ENCODE measurements at places on chromosomes 16 and 17. TPM values are rescaled to one million over a fixed set of nuclear protein-coding genes. Genes with fewer than 3 reads are reported as not detected.

- DNase-seq: no peak
These were observed 31.7 kb upstream of the DHX40 start for GRCh38 chr17:59533694-59534093.

- DNase-seq: no peak
These were observed at the start of gene C16orf96 for GRCh38 chr16:4556112-4556511. C16orf96 (plus strand) TSS chr16:4556340; CDS start chr16:4556490, 150 bp downstream.

GRCh38 chr17:8868529-8868951, 1.1 kb upstream of the PIK3R6 start:
- no peak for DNase-seq

- DNase-seq: no peak
These were observed 326 bp downstream of the SRCIN1 start for GRCh38 chr17:38605411-38605840.

GRCh38 chr17:954431-955164, 25.0 kb downstream of the NXN start:
- no peak for DNase-seq

DNA sequence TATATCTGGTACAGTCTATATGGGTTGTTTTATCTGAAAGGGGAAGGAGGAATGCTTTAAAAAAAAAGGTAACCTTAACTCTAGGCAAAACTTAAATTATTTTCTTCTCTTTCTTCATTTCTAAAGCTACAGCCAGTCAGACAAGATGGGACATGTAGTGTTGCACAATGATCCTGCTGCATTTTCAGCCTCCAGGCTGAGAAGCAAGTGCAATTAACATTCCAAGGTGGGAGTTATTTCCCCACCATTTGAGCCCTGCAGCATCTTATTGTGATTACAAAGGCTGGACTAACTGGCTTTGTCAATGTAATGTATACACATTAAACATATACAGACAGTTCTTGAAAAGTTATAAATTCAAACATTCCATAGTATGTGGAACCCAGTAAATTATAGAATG, 22.6 kb upstream of the NF1 start:
- no peak for DNase-seq

- DNase-seq: no peak
These were observed 68.6 kb downstream of the HAPSTR1 start for GRCh38 chr16:9159839-9160550.

GRCh38 chr17:21286066-21286770, 1.7 kb downstream of the MAP2K3 start:
- DNase-seq: no peak

DNA sequence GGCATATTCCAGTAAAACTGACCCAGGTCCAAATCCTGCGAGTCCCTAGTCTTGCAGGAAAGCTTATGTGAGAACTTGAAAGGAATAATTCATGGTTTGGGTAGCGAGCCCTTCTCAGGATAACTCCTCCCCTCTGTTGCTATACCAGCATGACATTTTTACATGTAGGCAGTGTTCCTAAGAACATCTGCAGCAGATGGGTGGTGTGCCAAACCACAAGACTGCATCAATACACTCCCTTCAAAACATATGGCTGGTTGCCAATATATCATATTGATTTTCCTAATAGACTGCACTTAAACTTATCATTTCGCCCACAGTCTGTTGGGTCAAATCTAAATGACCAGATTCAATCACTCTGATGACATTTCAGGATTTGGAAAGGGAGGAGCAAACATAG, 19.9 kb downstream of the PSME3IP1 start:
- DNase-seq: no peak

- no peak for DNase-seq
These were observed 68.0 kb downstream of the ABR start for GRCh38 chr17:1111599-1112443.

DNA sequence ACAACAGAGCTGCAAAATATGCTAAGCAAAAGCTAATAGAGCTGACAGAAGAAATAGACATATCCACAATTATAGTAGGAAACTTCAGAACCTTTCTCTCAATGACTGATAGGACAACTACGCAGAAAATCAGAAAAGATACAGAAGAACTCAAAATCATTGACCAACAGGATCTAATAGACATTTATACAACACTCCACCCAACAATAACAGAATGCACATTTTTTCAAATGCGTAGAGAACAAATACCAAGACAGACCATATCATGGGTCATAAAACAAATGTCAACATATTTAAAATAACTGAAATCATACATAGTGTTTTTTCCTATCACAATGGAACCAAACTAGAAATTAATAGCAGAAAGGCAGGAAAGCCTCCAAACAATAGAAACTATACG, 237.4 kb downstream of the C16orf78 start:
- no peak for DNase-seq

- peak; percentile 69 for DNase-seq
These were observed 1.4 kb upstream of the VAMP2 start for GRCh38 chr17:8163978-8164814.

DNA sequence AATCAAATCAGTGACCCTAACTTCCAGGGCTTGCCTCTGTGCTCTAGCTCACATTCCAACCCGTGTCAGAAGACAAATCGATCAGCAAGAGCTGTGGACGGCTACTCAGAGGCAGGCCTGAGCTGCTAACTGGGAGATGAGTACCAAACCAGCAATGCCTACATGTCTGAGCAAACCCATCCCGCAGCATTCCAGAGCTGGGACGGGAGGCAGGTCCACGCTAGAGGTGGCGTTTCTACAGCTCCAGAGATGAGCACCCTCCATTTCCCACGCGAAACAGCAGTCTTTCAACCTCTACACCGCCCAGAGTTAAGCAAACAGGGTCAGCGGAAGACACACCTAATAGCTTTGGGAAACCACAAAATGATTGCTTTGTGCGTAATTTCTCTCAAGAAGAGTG, 6.5 kb downstream of the NXN start:
- DNase-seq: no peak

DNA sequence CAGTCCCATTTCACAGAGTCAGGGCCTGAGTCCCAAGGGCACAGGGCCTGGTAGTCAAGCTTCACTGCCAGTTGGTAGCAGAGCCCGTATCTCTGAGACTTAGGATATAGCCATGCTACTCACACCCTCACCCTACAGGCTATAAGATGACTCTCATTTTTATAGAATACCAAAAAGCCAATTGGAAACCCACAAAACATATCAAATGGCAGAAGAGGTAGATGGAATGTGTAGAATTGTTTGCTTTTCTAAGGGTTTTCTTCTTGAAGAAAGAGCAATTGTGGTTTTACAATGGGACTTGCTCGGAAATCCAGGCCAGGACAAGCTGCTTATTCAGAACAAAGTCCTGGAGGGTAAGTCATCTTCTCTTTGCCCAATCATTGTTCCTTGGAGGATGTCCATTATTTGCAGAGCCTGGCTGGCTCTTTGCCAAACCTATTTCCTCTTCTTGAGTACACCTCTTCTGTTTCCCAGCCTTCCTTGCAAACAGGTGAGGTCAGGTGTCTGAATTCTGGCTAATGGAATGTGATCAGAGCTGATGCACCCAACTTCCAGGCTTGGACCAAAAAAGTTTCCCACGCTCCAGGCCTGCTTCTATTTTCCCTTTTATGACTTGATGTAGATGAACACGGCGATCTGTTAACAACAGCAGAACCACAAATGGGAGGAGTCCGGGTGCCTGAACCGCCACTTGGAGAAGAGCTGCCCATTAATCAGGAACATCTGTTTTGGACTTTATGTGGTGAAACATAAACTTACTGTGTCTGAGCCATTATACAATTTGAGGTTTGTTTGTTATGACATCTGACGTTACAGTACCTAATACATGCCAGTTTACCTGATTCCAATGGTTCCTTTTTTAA, 16.9 kb upstream of the CCL22 start:
- no peak for DNase-seq

DNA sequence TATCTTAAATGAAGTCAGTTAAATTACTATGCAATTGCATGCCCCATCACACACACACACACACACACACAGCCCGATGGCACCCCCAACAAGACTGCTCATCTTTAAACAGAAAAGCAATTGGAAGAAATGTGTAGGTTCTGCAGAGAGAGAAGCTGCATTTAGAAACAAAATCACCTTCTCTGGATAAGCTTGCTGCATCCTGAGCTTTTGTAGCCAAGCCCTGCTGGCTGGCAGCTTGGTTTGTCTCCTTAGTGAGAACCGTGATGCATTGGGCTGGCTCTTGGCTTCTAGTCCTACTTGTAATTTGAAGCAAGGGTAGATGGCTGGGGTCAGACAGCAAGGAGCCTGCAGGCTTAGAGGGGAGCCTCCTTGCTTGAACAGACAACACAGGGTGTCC, 153.8 kb downstream of the SOX9 start:
- DNase-seq: no peak

DNA sequence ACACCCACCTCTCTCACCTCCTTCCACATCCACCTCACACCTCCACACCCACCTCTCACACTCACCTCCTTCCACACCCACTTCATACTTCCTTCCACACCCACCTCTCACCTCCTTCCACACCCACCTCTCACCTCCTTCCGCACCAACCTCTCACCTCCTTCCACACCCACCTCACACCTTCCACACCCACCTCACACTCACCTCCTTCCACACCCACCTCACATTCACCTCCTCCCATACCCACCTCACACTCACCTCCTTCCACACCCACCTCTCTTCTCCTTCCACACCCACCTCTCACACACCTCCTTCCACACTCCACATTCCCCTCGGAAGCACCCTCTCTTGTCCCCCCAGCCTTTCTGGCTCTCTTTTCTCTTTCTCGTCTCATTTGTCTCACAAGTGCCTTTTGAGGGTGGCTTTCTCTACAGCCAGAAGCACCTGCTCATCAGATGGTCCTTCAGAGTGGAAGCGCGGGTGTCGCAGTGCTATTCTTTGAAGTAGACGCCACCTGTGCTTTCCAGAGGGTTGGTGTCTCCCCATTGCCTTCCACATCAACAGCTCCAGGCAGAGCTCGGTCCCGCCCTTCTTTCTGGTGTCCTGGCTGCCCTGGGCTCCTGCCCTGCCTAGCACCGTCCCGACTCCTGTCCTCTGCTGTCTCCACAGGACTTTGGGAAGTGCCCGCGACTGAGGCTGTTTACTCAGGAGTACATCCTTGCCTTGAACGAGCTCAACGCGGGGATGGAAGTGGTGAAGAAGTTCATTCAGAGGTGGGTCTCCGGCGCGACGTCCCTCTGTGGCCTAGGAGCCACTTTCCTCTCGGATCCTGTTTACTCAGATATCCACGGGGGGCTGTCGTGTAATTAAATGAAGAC, 109.4 kb upstream of the PLCG2 start:
- no peak for DNase-seq

DNA sequence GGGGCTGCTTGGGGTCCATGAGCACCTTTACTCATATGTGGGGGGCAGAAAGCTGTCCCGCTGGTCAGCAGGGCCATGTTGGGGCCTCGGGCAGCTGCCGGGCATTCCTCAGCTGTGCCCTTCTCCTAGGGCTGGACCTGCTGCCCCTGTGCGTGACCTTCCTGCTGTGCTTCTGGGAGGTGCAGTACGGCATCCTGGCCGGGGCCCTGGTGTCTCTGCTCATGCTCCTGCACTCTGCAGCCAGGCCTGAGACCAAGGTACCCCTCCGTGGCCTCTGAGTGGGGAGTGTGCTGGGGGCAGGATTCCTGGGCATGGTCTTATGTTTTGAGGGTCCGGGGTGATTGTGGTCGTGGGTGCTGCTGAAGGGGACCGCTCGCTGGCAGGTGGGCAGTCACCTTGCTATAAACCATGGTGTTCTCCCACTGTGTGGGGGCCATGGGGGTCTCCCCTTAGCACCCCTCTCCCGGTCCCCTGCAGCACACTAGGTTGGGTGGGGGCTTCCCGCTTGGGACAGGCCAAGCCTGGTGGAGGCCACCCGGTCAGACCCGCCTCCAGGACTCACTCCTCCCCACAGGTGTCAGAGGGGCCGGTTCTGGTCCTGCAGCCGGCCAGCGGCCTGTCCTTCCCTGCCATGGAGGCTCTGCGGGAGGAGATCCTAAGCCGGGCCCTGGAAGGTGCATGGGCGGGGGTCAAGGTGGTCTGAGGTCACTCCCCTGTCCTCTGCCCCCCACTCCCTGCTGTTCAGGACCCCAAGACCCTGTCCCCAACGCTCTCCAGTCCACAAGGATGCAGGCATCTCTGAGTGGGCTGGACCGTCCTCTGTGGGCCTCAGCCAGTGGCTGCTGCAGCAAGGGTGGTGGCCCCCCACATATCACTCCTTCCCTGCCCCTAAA, 12.4 kb upstream of the RNF213 start:
- DNase-seq: no peak

GRCh38 chr16:369866-370436, 387 bp downstream of the MRPL28 start:
- DNase-seq: no peak

- no peak for DNase-seq
These were observed 50.9 kb downstream of the CDH11 start for GRCh38 chr16:65070831-65071432.

DNA sequence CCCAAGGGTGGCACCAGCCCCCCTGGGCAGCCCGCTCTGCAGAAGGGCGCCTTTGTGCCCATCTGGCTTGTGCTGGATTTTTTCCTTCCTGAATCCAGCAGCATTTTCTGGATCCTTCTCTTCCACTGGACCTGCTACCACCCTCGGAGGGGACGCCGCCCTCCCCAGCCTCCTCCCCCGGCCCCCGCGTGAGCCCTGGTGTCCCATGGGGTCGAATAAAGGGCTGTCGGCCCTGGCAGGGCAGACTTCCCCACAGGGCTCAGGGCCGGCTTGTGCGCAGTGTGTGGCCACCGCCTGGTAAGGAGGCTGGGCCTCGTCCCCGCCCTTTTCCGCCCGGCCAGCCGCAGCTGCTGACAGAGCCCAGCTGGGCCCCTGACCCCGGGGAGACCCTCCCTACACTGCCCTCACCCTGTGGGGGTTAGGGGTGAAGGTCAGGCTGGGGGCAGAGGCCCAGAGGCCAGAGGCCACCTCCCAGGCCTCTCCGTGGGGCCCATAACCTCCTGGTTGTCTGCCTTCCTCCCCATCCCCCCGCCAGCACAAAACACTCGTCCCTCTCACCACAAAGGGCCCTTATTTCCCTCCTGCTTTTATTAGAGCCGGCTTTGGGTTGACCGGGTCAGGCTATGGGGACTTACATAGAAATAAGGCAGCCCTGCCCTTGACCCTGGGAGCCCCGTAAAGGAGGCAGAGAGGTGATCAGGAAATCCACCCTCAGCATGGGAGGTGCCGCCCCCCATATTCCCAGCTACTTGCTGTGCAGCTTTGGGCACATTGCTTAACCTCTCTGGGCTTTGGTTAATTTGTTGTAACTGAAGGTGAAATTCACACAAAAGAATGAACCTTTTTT, 179.3 kb upstream of the CIBAR2 start:
- no peak for DNase-seq

GRCh38 chr16:74034862-74035261, 261.8 kb upstream of the PSMD7 start:
- DNase-seq: no peak

GRCh38 chr17:80786470-80786869, 205.2 kb upstream of the CHMP6 start:
- DNase-seq: no peak

Gene TMEM98
- not detected for total RNA-seq

Gene CCL15
- not detected for total RNA-seq

Gene KRTAP4-9
- total RNA-seq: not detected

Gene PRDM7
- not detected for total RNA-seq

Gene MGAT5B
- 1.7 TPM for total RNA-seq

Gene SMIM5
- 0.82 TPM for total RNA-seq

Gene ADAM11
- 0.86 TPM for total RNA-seq

All from naive thymus-derived CD8-positive, alpha-beta T cell (primary cell).